ENCODE measurements at places on chromosomes 2 and 18. TPM values are rescaled to one million over a fixed set of nuclear protein-coding genes. Genes with fewer than 3 reads are reported as not detected.

DNA sequence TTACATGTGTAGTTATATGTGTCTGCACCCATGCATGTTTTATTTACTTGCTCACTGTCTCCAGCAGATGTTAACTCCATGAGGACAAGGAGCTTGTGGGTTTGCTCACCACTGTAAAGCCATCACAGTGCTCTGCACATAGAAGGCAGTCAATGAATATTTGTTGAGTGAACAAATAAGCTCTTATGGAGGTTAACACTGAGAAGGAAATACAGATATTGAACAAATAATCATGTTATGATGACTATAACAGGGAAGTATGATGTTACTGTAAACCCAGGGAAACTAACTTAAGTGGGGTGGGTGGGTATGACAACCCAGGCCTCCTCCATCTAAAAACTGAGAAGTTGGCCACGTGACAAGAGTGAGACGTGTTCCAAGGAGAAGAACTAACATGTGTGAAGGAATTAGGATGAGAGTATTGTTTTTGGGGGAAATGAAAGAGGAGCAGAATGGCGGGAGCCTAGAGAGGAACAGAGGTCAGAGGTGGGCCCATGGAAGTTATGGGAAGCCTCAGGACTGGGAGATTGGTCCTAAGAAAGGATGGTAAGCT lies 6.0 kb upstream of the FAM117B start:
- DNase-seq, result no peak
- no peak overlapping the region for H3K27ac ChIP-seq
- no peaks in the 10 kb centered on the region for H3K27me3 ChIP-seq
- no peak overlapping the region for H3K4me3 ChIP-seq

REV1 gene
- 9.5 TPM for polyA plus RNA-seq

GRCh38 chr2:140033638-140034037 lies 1253.4 kb upstream of the NXPH2 start:
- H3K27ac ChIP-seq, result no peak overlapping the region
- no peaks in the 10 kb centered on the region for H3K4me1 ChIP-seq
- no peak overlapping the region for H3K4me3 ChIP-seq

- no peak overlapping the region for H3K4me3 ChIP-seq
- DNase-seq, result no peak
These were observed 803 bp upstream of the FIGN start for GRCh38 chr2:163736433-163737189.

- DNase-seq, result peak; percentile 93
- H3K4me3 ChIP-seq, result peak overlapping the region; percentile 61
- H3K27ac ChIP-seq, result peak overlapping the region; percentile 75
- H3K36me3 ChIP-seq, result no peaks in the 10 kb centered on the region
These were observed 28.5 kb downstream of the SLC20A1 start for GRCh38 chr2:112674229-112674628.

All from CD14-positive monocyte (primary cell).